ENCODE measurements at places on chromosomes 7 and 10. TPM values are rescaled to one million over a fixed set of nuclear protein-coding genes. Genes with fewer than 3 reads are reported as not detected.

PDE6C gene
- total RNA-seq = not detected

ASL gene
- 39.3 TPM for total RNA-seq

USP54 gene
- total RNA-seq = 10.6 TPM

GBX1 gene
- not detected for total RNA-seq

KRIT1 gene
- 102 TPM for total RNA-seq

PDE1C gene
- total RNA-seq = 2.2 TPM

DNA sequence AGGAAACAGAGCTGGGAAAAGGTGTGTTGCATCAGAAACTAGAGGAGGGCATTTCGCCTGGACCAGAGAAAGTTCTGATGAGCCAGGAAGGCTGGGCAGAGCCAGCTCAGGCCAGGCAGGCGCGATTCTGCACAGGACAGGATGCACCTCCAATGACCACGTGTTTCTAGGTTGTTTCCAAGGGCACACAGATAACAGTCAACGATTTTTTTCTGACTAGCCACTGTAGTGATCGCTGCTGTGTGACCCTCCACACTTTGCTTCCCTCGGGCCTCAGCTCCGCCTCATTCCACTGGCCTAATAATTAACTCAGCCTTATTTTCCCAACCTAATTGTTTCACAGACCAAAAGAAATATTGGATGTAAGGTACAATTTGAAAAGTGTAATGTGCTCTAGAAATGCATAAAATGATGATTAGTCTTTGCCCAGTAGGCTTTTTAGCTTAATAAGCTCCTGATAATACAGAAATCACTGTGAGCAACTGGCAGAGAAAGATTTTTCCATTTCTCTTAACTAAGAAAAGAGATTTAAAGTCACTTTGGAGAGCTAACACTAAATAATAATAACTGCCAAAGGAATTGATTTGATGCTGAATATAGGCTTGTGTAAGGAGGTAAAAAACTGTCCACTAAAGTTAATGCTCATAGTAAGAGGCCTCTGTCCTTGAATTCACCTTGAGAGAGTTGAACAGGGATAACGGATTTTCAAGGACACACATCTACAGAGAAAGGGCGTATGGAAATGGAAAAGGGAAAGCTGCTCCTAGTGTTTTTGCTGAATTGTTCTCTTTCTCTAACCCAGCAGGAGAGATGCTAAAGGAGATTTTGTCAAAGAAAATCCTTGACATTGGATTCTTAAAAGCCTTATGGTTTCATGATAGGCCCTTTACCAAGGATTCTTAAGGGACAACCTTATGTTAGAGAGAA lies 291.0 kb upstream of the C7orf33 start:
- no peaks in the 10 kb centered on the region for H3K27me3 ChIP-seq
- no peak overlapping the region for H3K4me3 ChIP-seq
- H3K36me3 ChIP-seq = no peaks in the 10 kb centered on the region
- no peaks in the 10 kb centered on the region for H3K4me1 ChIP-seq

DNA sequence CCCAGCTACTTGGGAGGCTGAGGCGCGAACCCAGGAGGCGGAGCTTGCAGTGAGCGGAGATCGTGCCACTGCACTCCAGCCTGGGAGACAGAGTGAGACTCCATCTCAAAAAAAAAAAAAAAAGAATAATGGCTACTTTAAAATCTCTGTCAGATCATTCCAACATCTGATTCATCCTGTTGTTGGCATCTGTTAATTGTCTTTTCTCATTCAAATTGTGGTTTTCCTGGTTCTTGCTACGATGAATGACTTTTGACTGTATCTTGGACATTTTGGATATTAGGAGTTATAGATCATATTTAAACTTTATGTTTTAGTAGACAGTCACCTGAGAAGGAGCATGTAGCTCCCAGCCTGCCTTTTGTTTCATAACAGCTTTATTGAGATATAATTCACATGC lies 8.5 kb downstream of the TPST1 start:
- H3K27me3 ChIP-seq = no peaks in the 10 kb centered on the region
- no peaks in the 10 kb centered on the region for H3K4me1 ChIP-seq
- no peak overlapping the region for H3K27ac ChIP-seq
- H3K4me3 ChIP-seq = no peak overlapping the region

DNA sequence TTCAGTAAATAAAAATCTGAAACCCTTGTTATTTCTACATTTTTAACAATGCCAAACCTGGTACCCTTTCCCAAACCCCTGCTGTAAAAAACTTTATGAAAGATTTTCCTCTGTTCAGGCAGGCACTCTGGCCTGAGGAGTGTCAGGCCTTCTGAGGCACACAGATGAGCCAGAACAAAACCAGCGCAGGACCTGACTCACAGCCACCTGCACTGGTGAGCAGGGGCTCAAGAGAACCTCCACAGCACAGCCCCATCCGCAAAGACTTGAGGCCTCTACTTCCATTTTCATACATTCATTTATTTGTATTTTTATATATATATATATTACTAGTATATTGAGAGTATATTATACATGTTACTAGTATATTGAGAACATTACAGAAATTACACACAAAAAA lies 49.4 kb downstream of the COBL start:
- DNase-seq = no peak
- H3K4me3 ChIP-seq = no peak overlapping the region
- H3K4me1 ChIP-seq = no peaks in the 10 kb centered on the region
- no peaks in the 10 kb centered on the region for H3K36me3 ChIP-seq

GRCh38 chr10:75179657-75180177 lies 30.9 kb upstream of the VDAC2 start:
- H3K4me1 ChIP-seq = no peaks in the 10 kb centered on the region
- DNase-seq = no peak
- H3K4me3 ChIP-seq = no peak overlapping the region
- H3K27me3 ChIP-seq = no peaks in the 10 kb centered on the region
- H3K36me3 ChIP-seq = peaks cover 2% of the 10 kb centered on the region
- no peak overlapping the region for H3K27ac ChIP-seq

GRCh38 chr10:104036069-104036384 lies 49.7 kb downstream of the COL17A1 start:
- no peak overlapping the region for H3K4me3 ChIP-seq
- peaks cover 11% of the 10 kb centered on the region for H3K4me1 ChIP-seq
- no peaks in the 10 kb centered on the region for H3K27me3 ChIP-seq

- H3K27ac ChIP-seq = no peak overlapping the region
- no peak overlapping the region for H3K4me3 ChIP-seq
- no peak for DNase-seq
- no peaks in the 10 kb centered on the region for H3K27me3 ChIP-seq
- no peaks in the 10 kb centered on the region for H3K36me3 ChIP-seq
Observed at GRCh38 chr10:120335553-120335952, 121.5 kb upstream of the PLPP4 start.

GRCh38 chr7:111558991-111559390 lies 3.3 kb downstream of the IMMP2L start:
- DNase-seq = no peak
- no peak overlapping the region for H3K27ac ChIP-seq
- H3K36me3 ChIP-seq = no peaks in the 10 kb centered on the region
- peaks cover 15% of the 10 kb centered on the region for H3K4me1 ChIP-seq

DNA sequence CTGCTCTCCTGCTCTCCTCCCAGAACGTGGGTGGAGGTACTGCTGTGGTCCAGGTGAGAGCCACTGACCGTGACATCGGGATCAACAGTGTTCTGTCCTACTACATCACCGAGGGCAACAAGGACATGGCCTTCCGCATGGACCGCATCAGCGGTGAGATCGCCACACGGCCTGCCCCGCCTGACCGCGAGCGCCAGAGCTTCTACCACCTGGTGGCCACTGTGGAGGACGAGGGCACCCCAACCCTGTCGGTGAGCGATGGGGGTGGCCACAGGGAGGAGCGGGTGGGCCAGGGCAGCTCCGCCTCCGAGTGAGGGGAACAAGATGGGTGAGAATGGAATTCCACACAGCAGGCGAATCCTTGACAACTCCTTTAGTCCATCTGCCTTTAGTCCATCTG lies 22.1 kb upstream of the C10orf105 start:
- DNase-seq = peak; percentile 80
- H3K27ac ChIP-seq = peak overlapping the region; percentile 67
- no peaks in the 10 kb centered on the region for H3K27me3 ChIP-seq

- H3K27ac ChIP-seq = no peak overlapping the region
- no peaks in the 10 kb centered on the region for H3K27me3 ChIP-seq
- no peaks in the 10 kb centered on the region for H3K36me3 ChIP-seq
- H3K4me1 ChIP-seq = peaks cover 35% of the 10 kb centered on the region
- DNase-seq = no peak
Observed at GRCh38 chr10:104297697-104298660, 29.0 kb downstream of the GSTO2 start.

DNA sequence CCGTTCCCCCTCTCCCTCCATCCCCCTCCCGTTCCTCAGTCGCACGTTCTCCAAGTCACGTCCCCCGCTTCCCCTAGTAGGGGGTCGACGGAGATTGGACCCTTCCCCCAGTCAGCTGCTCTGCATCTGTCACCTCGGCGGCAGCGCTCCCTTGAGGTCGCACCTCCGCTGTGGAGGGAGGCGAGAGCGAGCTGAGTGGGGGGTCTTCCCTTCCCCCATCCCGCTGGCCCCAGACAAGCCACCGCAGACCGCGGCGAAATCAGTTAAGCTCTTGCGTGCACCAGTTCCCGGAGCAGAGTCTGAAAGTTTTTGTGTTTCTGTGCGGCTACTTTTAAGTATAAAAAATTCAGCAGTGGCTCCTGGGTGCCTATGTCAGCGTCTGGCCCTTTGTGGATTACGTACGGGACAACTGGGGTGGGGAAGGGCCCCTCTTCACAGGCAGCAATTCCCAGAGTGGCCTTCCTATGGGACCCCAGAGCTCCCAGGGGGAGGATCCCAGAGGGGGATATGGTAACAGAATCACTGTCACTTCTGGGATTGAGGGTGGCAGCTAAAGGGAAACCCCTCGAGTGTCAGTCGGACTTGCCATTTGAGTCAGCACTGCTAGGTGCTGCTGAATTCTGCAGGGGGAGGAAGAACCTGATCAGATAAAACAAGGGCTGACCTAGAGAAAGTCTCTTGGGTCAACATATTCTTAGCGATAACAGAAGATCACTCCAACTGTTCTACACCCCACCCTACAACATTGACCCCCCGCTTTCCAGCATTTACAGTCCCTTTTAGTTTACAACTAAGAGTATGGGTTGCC lies 12.5 kb upstream of the DDIT4 start:
- H3K4me3 ChIP-seq = peak overlapping the region; percentile 48
- no peaks in the 10 kb centered on the region for H3K36me3 ChIP-seq
- no peaks in the 10 kb centered on the region for H3K27me3 ChIP-seq
- H3K4me1 ChIP-seq = peaks cover 53% of the 10 kb centered on the region
- peak overlapping the region; percentile 95 for H3K27ac ChIP-seq

DNA sequence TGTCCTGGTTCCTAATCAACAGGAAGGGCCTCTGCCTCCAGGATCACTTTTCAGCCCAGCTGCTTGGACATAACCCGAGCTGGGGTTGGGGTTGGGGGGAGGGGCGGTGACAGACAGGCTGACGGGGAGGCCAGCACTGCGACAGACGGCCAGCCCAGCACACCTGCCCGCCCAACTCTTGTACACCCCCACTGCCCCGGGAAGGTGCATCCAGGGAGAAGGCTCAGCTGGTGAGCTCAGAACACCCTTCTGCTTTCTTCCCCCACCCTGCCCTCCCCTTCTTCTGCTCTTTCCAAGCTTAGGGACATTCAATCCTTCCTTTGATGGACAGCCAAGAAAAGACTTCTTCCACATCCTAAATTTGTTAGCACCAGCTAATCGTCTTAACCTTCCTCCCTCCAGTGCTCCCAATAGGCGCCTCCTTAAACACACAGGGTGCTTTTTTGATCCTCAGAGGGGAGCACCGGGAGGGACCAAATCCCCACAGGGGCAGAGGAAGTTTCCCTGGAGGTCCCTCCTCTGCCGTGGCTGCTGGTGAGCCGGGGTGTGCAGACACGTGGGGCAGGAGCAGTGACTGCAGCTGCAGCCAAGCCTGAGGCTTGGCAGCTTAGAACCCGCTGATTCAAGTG lies 44.7 kb downstream of the COL13A1 start:
- peaks cover 40% of the 10 kb centered on the region for H3K4me1 ChIP-seq
- H3K4me3 ChIP-seq = no peak overlapping the region
- no peaks in the 10 kb centered on the region for H3K36me3 ChIP-seq
- no peaks in the 10 kb centered on the region for H3K27me3 ChIP-seq
- H3K27ac ChIP-seq = peak overlapping the region; percentile 64
- no peak for DNase-seq

GRCh38 chr7:155808549-155809331 lies 3.5 kb downstream of the SHH start:
- peaks cover 81% of the 10 kb centered on the region for H3K4me1 ChIP-seq
- no peaks in the 10 kb centered on the region for H3K36me3 ChIP-seq
- peak overlapping the region; percentile 52 for H3K4me3 ChIP-seq
- H3K27me3 ChIP-seq = peaks cover 92% of the 10 kb centered on the region
- H3K27ac ChIP-seq = no peak overlapping the region

DNA sequence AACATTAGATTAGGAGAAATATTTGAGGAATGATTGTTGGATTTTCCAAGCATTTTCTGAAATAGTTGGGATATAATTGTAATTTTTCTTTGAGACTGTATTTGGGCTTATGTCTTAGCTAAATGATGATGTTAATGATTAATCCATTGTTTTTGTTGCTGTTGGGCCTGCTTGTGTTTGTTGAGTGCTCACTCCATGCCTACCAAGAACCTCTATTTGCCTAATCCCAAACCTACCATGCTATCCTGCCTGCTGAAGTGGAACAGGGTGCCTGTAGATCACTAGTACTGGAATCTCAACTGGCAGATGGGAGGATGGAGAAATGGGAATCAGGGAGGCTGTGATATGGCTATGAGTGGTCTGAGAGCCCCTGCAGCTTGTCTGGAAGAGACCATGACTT lies 565.5 kb downstream of the SORCS3 start:
- H3K4me3 ChIP-seq = no peak overlapping the region
- no peaks in the 10 kb centered on the region for H3K27me3 ChIP-seq
- no peak for DNase-seq
- H3K4me1 ChIP-seq = no peaks in the 10 kb centered on the region
- H3K27ac ChIP-seq = no peak overlapping the region
- H3K36me3 ChIP-seq = no peaks in the 10 kb centered on the region

DNA sequence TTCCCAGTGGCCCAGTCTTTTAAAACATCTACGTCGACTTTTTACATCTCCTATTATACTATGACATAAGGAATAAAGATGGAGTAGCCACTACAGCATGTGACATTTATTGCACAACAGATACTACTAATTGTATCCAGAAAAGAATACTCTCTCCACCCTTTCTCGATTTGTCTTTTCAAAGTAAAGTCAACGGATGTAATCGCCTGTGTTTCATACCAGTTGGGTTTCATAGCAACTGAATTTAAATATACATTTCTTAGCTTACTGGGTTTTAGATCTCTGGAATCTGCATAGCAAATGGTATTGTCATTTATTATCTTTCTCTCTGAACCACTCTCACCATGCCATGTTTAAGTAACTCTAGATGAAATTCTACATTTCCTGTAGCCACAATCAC lies 86.4 kb upstream of the TRIL start:
- H3K4me1 ChIP-seq = peaks cover 22% of the 10 kb centered on the region
- no peaks in the 10 kb centered on the region for H3K36me3 ChIP-seq
- H3K4me3 ChIP-seq = no peak overlapping the region
- no peaks in the 10 kb centered on the region for H3K27me3 ChIP-seq

DNA sequence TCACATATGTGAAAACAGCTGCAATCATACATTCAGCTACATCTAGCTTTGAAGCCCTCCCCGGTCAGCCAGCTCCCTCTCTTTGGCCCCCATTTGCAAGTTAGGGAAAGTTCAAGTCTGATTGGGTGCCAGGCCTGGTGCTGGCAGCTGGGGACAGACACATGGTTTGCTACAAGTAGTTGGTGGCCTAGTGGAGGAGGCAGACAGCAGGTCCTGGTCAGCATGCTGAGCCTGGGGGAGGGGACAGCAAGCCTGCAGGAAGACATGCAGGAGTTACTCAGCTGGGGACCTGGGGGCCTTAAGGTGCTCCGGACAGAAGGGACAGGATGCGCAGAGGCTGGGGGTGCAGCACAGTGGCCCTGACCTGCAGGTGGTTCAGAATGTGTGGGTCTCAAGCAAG lies 956.9 kb upstream of the ZNF722 start:
- no peak overlapping the region for H3K4me3 ChIP-seq
- DNase-seq = no peak
- H3K27me3 ChIP-seq = no peaks in the 10 kb centered on the region
- H3K36me3 ChIP-seq = no peaks in the 10 kb centered on the region

All from spleen (tissue), 13 donors.